Nephron progenitor cell (in vitro differentiated cells): ENCODE measurements at places on chromosomes 6 and 20.
A peak's percentile ranks its signal among the peaks of the same experiment; 100 is the strongest.

- peaks cover 7% of the 10 kb centered on the region for H3K36me3 ChIP-seq
- H3K27me3 ChIP-seq, result peaks cover under 1% of the 10 kb centered on the region
- H3K4me3 ChIP-seq, result peak overlapping the region; percentile 90
- peaks cover 51% of the 10 kb centered on the region for H3K4me1 ChIP-seq
- DNase-seq, result peak; percentile 79
These were observed 9.1 kb downstream of the BAK1 start for GRCh38 chr6:33570806-33571636.

- no peak overlapping the region for H3K27ac ChIP-seq
- no peak overlapping the region for H3K4me3 ChIP-seq
- H3K36me3 ChIP-seq, result no peaks in the 10 kb centered on the region
- no peak for DNase-seq
- H3K4me1 ChIP-seq, result peaks cover 11% of the 10 kb centered on the region
These were observed 230.7 kb downstream of the NFATC2 start for GRCh38 chr20:51311636-51312479.

- no peak for DNase-seq
- no peaks in the 10 kb centered on the region for H3K36me3 ChIP-seq
- H3K27ac ChIP-seq, result no peak overlapping the region
These were observed 76.8 kb upstream of the OGFRL1 start for GRCh38 chr6:71211799-71212198.

DNA sequence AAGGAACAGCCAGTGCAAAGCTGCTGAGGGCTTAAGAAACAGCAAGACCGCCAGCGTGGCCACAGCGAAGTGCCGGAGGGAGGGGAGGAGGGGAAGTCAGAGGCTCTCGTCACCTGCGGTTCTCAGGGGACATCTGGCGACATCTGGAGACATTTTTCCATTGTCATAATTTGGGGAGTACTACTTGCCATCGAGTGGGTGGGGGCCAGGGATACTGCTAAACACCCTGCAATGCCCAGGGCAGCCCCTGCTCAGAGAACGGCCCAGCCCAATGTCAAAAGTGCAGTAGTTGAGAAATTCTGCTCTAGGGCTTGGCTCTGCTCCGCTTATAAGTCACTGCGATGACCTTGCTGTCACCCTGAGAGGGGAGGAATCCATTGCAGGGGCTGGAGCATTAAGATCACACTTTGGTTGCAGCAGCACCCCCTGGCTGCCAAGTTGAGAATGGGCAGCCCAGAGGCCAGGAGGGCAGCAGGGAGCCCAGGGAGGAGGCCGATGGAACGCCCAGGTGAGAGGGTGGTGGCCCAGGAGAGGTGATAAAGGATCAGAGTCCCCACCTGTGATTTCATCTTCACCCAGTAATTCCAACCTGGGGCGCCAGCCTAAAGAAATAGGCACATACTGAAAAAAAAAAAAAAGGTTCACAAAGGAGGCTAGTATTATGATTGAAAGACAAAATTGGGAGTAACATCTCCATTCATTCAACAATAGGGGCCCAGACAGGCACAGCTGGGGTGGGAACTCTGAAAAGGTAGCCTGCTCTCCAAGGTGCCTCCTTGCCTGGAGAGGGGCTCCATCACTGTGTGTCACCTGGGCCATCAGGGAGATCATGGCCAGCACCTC, 218.2 kb downstream of the BMP7 start:
- H3K27ac ChIP-seq, result peak overlapping the region; percentile 87
- H3K27me3 ChIP-seq, result peaks cover 2% of the 10 kb centered on the region
- no peak overlapping the region for H3K4me3 ChIP-seq
- H3K36me3 ChIP-seq, result no peaks in the 10 kb centered on the region

DNA sequence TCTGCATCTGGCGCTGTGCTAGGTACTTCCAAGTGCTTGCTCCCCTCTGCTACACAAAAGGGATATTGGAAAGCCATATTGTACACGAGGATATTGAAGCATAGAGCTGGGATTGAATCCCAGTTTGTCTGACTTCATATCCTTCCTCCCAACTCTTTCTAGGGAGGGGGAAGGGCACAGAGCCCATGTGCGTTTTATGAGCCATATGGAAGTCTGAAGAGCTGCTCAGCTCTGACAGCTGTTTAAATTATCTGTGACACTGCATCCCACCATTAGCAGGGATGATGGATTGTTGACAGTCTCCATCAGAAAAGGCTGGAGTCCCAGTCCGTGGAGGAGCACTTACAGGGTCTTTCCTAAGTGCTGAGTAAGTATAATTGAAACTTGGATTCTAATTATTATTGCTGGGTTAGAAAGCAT, 18.4 kb downstream of the TIAM2 start:
- H3K27me3 ChIP-seq, result peaks cover 11% of the 10 kb centered on the region
- no peaks in the 10 kb centered on the region for H3K36me3 ChIP-seq
- no peak overlapping the region for H3K27ac ChIP-seq
- peaks cover 36% of the 10 kb centered on the region for H3K4me1 ChIP-seq

DNA sequence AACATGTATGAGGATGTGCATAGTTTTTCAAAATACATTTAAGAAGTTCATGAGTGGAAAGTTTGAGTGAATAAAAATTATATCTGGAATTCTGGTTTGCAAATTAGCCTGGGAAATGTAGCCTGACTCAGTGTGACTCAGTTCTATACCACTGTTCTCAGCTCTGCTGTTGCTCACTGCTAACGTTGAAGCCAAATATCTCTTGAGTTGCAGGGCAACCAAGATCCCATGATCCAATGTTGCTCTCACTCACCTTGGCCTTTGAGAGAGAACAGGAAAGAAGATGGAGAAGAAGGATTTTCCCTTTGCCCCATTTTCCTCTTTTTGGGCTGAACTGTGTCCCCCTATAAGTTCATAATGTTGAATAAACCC, 28.9 kb downstream of the PSMB9 start:
- peaks cover 29% of the 10 kb centered on the region for H3K27me3 ChIP-seq
- H3K4me3 ChIP-seq, result no peak overlapping the region
- no peaks in the 10 kb centered on the region for H3K36me3 ChIP-seq
- DNase-seq, result no peak
- no peak overlapping the region for H3K27ac ChIP-seq

DNA sequence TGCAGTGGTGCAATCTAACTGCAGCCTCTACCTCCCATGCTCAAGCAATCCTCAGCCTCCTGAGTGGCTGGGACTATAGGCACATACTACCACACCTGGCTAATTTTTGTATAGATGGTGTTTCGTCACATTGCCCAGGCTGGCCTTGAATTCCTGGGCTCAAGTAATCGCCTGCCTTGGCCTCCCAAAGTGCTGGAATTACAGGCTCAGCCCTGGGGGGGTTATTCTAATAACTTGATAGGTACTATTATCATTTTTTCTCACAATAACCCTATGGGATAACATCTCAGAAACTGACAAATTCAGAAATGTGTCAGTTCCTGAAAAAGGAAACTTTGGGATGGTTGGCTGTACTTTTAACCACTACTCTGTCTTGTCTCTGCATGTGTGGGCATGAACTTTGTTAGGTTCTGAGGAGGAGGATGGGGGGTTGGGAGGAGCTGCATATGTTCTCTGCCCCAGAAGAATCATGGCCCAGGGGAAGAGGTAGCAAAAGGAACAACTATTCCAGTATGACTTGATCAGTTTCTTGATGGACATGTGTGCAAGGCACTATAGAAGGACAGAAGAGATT, 169.9 kb downstream of the CARMIL1 start:
- H3K36me3 ChIP-seq, result peaks cover 15% of the 10 kb centered on the region
- H3K4me1 ChIP-seq, result peaks cover 30% of the 10 kb centered on the region
- no peaks in the 10 kb centered on the region for H3K27me3 ChIP-seq
- H3K27ac ChIP-seq, result no peak overlapping the region

DNA sequence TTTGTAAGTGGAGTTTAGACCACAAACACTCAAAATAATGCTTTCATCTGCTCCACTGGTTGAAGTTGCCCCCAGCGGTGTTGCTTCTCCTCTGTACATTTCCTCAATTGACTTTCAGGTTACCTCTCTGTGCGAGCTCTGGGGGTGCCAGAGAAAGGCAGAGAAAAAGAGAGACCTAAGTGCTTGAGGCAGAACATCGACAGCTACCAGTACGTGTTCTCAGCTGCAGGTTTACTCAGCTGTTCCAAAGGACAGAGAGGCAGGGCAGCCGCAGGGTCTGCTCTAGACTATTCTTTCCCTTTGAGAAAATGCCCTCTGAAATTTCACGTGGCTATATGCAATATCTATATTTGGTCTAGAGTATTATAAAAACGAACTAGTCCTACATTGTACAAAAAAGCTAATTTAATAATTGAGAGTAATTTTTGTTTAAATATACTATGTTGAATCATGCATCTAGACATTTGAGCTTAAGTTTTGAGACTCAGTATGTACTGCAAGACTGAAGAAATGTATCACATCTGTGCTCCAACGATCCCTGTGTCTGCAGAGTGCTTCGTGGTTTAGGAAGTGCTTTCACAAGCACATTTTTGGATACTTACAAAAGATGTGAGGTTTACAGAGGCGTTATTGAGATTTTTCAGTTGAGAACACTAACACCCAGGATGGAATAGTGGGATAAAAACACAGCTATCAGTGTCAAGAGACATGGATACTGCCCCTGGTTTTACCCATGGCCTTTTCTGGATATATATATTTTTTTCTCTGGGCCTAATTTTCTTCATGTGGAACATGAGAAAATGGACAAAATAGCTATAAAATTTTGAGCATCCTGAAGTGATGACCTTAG, 453.6 kb upstream of the FLRT3 start:
- H3K27ac ChIP-seq, result no peak overlapping the region
- no peaks in the 10 kb centered on the region for H3K27me3 ChIP-seq
- no peak overlapping the region for H3K4me3 ChIP-seq
- no peaks in the 10 kb centered on the region for H3K36me3 ChIP-seq

DNA sequence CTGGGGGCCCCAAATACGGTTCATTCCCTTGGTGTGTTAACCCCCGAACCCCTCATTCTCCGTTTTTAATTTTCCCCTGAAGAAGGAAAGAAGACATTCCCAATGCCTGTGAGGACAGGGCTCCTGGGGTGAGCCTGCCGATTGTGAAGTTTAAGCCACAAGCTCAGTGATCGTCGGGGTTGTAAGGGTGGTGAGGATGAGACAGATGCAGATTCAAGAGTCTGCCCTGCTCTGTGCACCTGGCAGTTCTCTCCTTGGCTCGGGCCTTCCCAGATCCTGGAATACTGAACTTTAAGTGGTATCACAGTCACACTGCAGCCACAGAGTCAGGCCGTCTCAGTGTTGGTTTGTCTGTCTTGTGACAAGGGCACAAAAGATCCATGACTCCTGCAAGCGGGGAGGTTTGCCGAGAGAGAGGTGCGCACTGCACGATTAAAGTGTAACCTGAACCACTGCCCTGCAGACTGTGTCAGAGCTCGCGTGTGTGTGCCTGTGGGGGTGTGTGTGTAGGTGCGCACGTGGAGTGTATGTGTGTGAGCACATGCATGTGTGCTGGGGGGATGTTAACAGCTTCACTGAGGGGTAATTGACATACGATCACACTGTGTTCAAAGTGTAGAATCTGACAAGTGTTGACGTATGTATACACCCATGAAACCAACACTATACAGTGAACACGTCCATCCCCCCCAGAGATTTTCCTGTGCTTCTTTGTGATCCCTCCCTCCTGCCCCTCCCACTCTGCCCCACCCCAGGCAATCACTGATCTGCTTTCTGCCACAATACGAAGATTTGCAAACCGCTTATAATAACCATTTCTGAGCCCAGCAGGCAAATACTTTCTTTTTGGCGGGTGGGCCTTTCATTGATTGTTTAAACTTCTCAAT, 38.9 kb downstream of the RPP40 start:
- no peak overlapping the region for H3K4me3 ChIP-seq
- peak overlapping the region; percentile 11 for H3K27ac ChIP-seq
- no peaks in the 10 kb centered on the region for H3K36me3 ChIP-seq
- peaks cover 27% of the 10 kb centered on the region for H3K4me1 ChIP-seq

DNA sequence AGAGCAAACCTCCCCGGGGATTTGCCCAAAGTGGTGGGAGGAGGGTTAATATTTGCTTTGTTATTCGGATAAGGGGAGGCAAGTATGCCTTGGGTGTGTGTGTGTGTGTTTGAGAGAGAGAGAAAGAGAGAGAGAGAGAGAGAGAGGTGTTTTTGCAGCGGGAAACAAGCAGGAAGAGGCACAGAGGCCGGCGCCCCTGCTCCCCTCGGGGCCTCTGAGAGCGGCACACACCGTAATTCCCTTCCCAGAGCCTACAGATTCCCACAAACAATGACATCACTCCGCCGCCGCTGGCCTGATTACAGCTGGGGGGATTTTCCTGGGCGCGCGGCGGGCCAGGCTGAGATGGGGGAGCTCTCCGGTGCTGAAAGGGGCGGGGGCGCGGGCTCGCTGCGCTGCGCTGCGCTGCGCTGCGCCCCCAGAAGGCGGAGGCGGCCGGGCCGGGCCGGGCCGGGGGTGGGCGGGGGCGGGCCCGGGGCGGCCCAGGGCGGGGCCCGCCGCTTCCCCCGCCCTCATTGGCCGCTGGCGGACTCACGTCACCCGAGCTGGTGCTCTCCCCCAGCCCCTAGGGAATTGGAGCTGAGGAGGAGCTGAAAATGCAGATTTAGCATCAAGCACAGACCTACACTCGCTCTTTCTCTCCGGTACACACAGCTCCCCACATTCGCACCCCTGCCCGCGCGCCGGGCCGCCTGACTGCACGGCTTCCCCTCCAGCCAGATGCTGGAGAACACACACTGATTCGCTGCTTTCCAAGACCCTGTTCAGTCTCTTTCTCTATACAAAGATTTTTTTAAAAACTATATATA, at the start of gene PCSK2:
TSS of gene PCSK2 (plus strand) at position 631 of the 809 bp plus-strand sequence. CDS start 266 bp downstream, outside the sequence.
- DNase-seq, result peak; percentile 93
- H3K27ac ChIP-seq, result no peak within 1 kb of the TSS
- peak within 1 kb of the TSS; percentile 84 for H3K4me3 ChIP-seq
- no peaks in the 10 kb centered on the region for H3K36me3 ChIP-seq

GRCh38 chr6:125549202-125549884, 200.1 kb upstream of the HEY2 start:
- no peaks in the 10 kb centered on the region for H3K36me3 ChIP-seq
- no peak overlapping the region for H3K27ac ChIP-seq

GRCh38 chr6:28782113-28782673, 141.6 kb downstream of the TRIM27 start:
- H3K27ac ChIP-seq, result no peak overlapping the region
- peaks cover 8% of the 10 kb centered on the region for H3K36me3 ChIP-seq
- H3K27me3 ChIP-seq, result peaks cover 92% of the 10 kb centered on the region
- DNase-seq, result no peak
- H3K4me3 ChIP-seq, result peak overlapping the region; percentile 9

DNA sequence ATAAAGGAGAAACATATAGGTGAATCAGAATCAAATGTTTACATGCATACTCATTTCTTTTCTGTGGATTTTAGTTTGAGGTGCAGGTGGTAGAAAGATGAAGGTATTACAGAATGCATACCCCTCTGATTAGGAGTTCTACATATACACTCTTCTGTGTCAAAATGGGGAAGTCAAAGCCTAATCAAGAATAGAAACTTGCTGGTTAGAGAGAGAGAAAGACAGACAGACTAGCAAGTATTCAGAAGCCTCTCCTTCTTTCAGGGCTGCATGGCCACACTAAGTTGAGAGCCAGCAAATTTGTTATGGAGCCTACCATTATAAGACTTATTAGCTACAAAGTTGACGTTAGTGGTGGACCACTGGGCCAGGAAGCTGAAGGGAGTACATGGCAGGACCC, 358.3 kb upstream of the EYS start:
- no peak for DNase-seq
- H3K27me3 ChIP-seq, result no peaks in the 10 kb centered on the region
- H3K27ac ChIP-seq, result no peak overlapping the region
- H3K36me3 ChIP-seq, result no peaks in the 10 kb centered on the region
- no peak overlapping the region for H3K4me3 ChIP-seq
- no peaks in the 10 kb centered on the region for H3K4me1 ChIP-seq
